ENCODE measurements at places on chromosomes 3 and 15.

GRCh38 chr15:84921121-84921520 is 36.7 kb downstream of the SLC28A1 start:
- no peak for DNase-seq

- no peak for DNase-seq
Observed at GRCh38 chr3:106635271-106635670, 742.0 kb upstream of the CCDC54 start.

GRCh38 chr3:114732353-114732752 is 414.7 kb downstream of the ZBTB20 start:
- no peak for DNase-seq

DNA sequence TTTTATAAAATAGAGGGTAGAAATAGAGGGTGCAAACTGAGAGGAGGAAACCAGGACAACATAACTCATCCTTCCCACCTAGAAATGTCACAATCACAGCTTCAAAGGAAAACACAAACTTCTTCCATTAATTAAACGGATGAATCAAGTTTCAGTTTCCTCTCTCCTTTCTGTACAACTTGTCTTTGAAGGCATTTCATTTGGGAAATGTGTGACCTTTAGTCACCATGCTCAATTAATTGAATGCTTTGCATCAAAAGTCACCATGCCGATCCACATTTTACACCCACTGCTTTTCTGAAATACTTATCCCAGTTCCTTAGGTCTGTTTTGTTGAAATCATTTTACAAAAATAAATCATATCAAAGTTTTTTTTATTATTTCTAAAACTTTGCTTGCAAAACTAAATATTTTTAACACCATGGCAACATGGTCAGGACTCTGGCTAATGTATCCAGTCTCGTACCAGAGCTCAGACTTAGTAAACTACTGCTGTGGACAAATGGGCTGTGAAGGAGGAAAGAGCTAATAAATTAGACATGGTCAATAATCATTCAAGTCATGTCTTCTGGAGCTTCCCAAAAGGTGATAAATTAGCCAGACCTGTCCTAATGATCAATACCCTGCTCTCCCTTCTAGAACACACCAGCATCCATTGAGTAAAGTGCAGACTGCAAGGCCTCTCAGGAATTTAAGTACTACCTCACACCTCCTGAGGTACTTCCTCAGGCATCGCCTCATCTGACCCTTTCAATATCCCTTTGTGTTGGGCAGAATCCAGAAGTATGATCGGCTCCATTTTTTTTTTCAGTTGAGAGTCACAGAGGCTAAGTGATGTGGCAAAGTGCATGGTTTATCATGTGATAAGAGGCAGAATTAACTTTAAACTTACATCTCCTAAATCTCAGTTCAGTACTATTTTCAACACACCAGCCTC is 161.3 kb downstream of the GREM1 start:
- DNase-seq, result no peak

GRCh38 chr3:169550284-169550683 is 113.2 kb downstream of the MECOM start:
- no peak for DNase-seq

- DNase-seq, result no peak
Observed at GRCh38 chr3:52323526-52324295, 7.6 kb downstream of the DNAH1 start.

DNA sequence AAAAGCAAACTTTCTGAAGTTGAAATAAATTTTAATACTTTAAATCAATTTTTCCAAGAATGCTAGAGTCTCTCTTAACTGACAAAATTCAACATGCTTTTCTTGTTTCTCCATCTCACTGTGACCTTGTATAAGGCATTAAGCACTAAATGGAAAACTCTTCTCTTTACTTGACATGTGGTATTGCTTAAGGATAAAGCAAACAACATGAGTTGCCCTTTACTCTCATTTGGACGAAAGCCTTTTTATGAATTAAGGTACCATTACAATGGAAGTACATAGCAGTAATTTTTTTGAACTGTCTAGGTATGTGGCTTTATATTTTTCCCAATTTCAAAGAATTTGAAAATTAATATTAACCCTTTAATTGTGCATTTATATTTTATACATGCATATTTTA is 1.4 kb downstream of the STRIT1 start:
- DNase-seq, result no peak

DNA sequence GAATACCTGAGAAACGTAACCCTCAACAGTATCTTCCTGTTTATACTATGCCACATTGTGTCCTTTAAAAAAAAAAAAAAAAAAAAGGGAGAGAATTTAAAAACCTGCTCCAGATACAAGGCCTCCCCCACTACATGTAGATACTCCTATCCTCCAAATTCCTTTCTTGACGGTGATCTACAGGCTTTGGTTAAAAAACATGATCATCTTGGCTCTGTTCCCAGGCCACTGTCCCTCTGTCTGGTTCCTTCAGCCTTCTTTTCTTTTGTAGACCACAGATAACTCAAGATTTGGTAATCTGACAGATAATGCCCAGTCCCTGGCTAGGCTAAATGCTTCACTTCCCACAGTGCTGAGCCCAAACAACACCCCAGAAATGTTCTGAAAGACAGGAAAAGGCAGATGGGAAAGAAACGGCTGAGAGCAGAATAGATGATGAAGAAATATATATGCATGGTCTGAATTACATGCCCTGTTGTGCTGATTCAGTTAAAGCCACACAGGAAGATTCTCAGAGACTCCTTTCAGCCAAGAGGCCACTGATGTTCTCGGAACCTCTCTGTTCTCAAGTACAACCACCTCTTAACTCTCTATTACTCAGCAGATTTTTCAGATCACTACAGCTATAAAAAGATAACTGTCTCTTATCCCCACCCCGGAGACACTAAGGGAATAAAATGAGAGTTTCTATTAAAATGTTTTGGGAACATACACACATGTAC is 48.3 kb downstream of the NPTN start:
- DNase-seq, result no peak

GRCh38 chr3:23254282-23254681 is 51.2 kb downstream of the UBE2E2 start:
- no peak for DNase-seq

DNA sequence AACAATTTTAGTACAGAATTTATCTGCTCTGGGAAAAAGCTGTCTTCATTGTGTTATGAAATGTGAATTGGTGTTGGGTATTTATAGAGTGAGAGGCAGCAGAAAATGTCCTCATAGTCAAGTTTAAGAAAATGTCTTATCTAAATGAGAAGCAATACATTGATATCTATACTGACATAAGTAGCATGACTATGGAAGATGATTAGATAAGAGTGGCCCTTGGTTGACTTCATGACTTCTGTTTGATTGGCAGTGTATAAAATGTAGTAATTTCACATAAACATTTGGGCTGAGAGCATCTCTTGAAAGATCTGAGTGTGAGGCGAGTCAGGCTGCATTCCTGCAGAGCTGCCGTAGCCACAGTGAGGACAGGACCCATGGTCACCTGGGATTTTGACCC is 19.4 kb downstream of the MCTP2 start:
- no peak for DNase-seq

- no peak for DNase-seq
Observed at GRCh38 chr3:106805625-106806024, 571.6 kb upstream of the CCDC54 start.

- DNase-seq, result no peak
Observed at GRCh38 chr3:78887547-78888011, 880.2 kb downstream of the ROBO1 start.

- DNase-seq, result no peak
Observed at GRCh38 chr15:88223084-88223483, 33.5 kb downstream of the NTRK3 start.

- no peak for DNase-seq
Observed at GRCh38 chr3:188926111-188926510, 245.7 kb upstream of the TPRG1 start.

GRCh38 chr3:188720215-188720614 is 451.6 kb upstream of the TPRG1 start:
- DNase-seq, result no peak

DNA sequence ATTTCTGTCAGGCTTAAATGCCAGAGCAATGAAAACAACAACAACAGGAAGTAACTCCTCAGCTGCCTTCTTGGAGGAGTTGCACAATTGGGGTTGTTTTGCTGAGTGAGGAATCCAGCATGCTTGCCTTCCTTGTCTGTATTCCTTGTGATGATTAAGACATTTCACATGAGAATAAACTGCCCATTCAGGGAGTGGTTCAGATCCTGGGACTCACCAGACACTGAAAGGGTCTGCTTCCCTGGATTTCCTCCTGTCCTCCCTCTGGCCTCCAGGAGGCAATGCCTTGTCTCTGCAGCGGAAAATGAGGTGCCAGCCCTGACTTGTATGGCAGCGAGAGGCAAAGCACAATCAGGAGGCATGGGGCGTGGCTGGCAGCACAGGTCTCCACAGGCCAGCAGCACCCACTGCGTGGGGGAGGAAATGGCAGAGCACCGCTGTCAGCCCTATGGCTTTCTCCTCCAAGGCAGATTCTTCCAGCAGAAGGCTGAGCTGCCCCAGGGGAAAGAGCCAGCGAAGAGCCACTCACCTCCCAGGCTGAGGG is 41.5 kb downstream of the RBP2 start:
- DNase-seq, result no peak

DNA sequence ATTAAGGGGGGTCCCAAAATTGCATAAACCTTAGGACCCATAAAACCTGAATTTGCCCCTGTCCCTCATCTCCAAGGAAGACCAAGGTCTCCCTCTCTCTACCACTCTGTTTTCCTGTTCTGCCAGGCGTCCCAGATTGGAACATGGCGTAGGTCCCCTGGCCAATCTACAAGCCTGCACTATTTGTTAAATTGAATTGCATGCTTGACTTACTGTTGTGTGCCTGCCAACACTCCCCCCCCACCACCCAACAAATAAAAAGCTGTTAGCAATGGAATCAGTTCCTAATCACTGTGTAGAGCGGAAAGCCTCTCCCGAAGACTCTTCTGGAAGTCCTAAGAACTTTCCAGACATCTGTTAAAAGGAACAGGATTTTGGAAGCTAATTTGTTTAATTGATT is 11.7 kb downstream of the CTXND1 start:
- no peak for DNase-seq

- no peak for DNase-seq
Observed at GRCh38 chr3:125310623-125311081, 64.5 kb downstream of the ZNF148 start.

- no peak for DNase-seq
Observed at GRCh38 chr3:48991851-48992545, 2.0 kb downstream of the P4HTM start.

DNA sequence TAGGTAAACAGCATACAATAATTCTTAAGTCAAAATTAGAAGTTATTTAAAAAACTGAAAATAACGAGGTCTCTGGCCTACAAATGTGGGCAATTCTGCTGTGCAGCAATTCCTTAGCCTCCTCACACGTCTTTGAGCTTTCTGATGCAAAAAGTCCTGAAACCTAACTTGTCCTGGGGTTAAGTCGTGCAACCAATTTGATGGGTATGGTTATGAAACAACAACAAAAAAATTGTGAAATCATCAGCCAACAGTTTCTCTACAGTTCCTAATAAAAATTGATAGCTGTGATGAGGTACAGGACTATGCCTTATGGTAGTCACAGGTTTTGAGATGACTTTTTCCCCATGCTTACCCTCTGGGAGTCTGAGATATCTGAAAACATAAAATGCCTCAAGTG is 6.5 kb upstream of the GLB1 start:
- DNase-seq, result no peak

GRCh38 chr3:140972833-140973232 is 31.2 kb downstream of the SLC25A36 start:
- DNase-seq, result no peak

DNA sequence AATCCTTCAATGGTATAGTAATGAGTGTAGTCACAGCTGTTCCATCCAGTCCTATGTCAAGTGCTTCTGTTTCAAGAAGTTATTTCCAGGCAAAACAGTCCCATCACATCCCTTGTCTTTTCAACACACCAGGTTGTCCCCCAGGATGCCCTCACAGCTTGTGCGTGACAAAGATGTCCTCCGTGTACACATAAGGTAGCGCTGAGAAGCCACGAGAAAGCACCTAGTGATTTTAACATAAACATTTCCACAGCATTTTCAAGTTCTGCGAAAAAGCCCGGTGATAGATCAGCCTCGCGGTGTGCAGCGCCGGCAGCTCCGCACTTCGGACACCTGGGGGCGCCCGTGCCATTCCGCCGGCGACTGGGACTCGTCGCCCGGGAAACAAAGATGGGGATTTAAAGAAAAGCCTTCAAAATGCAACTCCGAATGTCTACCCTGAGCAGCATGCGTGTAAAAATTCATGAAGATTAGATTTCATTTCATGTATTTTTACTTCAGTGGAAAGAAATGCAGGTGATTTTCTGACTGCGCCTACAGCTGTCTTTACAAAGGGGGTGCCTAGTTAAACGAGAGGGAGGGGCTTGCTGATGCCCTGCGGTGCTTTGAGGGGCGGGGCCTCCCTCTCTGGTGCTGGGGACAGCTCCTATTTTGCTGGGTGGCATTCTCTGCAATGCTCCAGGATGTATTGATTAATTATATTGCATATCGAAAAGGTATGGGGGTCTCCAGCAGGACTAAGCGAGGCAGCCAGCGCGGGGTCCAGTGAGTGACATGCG is 49.9 kb downstream of the KY start:
- no peak for DNase-seq

DNA sequence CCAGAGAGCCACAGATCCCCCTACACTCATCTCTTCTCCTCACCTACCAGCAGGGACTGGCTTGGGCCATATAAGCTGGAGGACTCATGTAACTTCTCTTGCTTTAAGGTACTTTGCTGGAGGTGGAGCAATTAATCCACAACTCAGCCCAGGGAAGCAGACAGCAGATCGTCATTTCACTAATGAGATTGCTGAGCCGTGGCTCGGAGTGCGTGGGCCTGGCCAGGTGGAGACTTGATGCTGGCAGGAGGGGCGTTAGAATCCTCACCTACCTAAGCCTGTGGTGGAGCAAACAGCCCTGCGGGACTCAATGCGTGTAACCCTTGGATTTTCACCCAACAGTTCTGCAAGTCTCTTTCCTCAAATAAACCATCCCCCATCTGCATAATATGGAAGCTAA is 253.2 kb downstream of the RORA start:
- DNase-seq, result no peak

- no peak for DNase-seq
Observed at GRCh38 chr3:142945023-142945422, 18.5 kb downstream of the PAQR9 start.

DNA sequence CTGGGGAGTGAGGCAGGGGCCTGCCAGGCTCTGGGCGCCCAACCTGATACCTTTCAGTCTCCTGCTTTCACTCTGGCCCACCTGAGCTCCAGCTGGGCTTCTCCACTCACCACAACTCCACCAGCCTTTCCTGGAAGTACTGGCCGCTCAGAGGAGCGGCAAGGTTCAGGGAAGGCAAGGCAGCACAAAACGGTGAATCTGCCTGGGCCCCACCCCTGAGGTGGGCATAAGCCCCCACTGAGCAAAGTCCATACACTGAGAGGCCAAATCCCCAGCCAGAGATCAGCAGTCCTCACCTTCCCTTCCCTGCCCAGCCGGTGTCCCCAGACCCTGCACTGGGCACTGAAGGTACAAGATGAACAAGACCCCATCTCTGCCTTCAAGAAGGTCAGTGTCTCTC is 70.7 kb downstream of the TLE3 start:
- no peak for DNase-seq

- DNase-seq, result no peak
Observed at GRCh38 chr3:16254916-16255315, 9.8 kb downstream of the DPH3 start.

Measured in esophagus squamous epithelium (tissue), 5 donors.